ENCODE measurements at places on chromosomes 7 and 10.

GRCh38 chr10:105707603-105708002 is 1066.5 kb downstream of the SORCS3 start:
- DNase-seq: no peak

- DNase-seq: no peak
Measured at GRCh38 chr10:95503001-95503400, 58.2 kb downstream of the SORBS1 start.

DNA sequence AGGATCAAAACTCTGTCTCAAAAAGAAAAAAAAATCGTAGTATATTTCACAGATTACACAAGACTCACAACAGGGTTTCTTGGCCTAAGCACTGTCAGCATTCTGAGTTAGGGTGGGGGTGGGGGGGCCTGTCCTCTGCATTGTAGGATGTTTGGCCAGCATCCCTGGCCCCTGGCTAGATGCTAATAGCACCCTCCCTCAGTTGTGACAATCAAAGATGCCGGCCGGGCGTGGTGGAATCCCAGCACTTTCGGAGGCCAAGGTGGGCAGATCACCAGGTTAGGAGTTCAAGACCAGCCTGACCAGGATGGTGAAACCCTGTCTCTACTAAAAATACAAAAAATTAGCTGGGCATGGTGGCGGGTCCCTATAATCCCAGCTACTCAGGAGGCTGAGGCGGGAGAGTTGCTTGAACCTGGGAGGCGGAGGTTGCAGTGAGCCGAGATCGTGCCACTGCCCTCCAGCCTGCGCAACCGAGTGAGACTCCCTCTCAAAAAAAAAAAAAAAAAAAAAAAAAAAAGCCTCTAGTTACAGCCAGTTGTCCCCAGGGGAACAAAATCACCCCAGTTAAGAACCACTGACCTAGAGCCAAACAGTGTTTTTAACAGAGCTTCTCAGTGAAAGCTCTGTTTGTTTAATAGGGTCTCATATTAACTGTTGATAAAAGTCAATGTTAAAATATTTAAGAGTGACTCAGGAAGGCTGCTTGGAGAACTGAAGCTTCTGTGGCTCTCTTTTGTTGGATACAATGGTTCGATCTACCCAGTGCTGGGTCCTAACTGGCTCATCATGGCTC is 161.0 kb upstream of the FAM171A1 start:
- no peak for DNase-seq

GRCh38 chr7:8702807-8703206 is 269.4 kb downstream of the NXPH1 start:
- DNase-seq: no peak

DNA sequence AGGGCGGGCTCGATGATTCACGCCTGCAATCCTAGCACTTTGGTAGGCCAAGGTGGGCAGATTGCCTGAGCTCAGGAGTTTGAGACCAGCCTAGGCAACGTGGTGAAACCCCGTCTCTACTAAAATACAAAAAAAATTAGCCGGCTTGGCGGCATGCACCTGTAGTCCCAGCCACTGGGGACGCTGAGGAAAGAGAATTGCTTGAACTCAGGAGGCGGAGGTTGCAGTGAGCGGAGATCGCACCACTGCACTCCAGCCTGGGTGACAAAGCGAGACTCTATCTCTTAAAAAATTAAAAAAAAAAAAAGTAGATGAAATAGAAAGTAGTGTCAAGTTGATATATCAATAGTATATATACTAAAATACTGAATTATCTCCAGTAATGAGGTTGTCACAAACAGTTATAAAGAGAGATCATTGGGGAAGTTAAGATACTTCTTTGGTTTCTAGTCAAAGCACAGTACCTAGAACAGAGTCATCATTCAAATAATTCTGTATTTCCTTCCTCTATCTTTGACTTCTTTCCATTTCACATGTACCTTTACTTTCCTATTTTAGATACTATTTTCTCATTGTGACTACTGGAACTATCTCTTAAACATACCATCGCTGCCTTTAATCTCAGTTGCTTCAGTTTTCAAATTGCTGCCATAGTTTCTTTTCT is 491.7 kb downstream of the GRM8 start:
- DNase-seq: no peak

DNA sequence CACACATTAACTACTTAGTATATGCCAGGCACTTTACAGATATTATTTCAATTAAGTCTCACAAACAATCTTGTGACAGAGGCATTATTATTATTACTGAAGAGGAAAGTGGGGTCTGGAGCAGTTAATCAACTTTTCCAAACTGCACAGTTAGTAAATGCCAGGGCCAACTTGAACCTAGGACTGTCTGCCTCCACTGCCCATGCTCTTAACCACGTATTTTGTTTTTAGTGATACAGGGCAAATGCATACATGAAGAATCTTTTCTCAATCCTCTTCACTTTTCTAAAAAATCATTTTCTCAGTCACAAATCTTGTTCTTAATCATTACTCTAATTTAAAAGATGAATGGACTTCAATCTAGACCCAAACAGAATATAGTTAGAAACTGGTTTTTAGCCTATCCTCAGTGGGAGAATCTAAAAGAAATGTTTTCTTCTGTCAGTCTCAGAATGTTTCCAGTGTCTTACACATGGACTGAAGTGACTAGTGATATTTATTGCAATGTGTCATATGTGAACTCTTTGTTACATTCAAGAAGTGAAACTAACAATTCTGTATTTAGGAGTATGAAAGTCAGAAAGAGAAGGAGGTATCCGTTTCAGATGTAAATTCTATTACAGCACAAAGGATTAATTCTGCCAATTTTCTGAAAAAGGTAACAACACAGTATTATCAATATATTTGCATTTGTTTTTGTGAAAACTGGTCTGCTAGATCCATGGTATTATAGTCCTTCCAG is 55.5 kb upstream of the CCNJ start:
- no peak for DNase-seq

DNA sequence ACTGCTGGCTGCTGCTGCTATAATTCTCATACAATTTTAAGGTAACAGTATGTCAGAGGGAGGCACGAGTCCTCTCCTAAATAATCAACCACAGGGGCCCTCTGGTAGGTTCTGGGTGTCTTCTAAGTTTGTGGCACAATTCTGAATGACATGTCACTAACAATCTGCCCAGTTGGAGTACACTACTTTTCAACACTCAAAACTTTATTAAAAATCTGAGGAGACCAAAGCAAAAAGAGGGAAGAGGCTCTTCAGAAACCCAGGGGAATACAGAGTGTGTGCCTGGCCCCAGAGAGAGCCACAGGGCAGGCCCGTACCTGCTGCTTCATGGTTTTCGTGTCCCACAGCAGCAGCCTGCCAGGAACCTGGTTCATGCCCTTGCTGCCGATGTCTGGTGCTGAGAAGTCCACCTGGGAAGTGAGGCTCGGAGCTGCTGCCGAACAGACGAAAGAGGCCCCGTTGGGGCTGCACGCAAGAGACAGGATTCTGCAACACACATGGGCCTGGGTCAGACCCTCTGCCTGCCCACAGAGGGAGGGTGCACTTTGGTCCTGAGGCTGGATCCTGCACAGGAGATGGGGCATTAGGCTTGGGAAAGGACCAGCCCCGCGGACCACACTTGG is 18.3 kb downstream of the WDR91 start:
- DNase-seq: no peak

GRCh38 chr7:56063882-56064625 is at the start of gene SUMF2:
TSS of gene SUMF2 (plus strand) at chr7:56064286. CDS start at chr7:56064312, 26 bp downstream.
- DNase-seq: peak; percentile 88

DNA sequence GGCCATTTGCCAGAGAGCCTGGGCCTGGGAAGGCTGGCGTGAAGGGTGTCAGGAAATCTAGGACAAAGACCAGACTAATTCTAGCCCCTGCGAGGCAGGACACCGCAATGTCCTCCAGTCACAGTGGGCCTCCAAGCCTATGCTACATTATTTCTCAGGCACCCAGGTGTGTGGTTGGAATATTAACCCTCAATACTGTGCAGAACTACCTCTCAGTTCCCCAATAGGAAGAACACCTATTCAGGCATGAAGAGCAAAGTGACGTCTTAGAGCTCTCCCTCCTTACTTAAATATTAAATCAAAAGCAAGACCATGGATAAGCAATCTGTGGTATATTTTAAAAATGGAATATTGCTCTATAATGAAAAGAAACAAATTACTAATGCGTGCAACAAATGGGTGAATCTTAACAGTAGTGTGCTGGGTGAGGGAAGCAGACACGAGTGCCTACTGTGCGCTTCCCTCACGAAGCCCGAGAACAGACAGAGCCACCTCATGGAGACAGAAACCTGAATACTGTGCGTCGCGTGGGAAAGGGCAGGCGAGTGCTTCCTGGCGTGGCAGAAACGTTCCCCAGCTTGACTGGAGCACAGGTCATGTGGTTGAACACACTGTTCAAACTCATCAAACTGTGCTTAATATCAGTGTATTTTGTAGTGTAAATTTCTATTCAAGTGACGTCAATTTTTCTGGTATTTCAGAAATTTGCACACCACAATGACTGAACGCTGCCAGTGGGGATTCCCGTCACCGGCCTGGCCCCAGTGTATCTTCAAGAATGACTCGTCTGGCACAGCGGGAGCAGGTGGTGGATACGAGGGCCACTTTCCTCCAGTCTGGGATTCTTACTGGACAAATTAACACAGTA is 15.5 kb upstream of the PTPRN2 start:
- DNase-seq: no peak

- no peak for DNase-seq
Measured at GRCh38 chr10:132679217-132679595, 106.7 kb downstream of the NKX6-2 start.

DNA sequence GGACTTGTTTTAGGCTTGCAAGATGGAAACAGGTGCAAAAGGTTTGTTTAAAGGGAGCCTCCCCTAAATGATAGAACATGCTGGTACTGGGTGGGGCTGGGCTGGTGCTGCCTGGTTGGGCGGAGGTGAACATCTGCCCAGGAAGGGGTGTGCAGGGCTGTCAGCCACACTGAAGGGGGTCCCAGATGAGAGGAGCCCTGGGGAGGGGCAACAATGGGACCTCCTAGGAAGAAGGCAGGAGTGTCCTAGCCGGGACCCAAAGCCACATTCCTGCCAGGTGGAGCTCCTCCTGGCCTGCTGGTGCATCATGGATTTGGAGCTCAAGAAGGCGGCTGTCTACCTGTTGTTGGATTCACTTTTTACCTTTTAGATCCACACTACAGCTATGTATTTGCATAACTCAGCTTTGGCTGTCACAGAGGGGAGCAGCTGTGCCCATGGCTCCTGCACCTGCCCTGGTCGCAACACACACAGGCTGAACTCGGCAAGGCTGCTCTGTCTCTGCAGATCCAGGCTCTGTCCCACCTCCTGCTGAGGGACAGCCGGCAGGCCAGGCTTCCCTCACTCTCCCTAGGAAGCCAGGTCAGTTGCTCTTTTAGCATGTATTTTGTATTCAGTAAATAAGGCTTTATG is 59.9 kb downstream of the ADARB2 start:
- no peak for DNase-seq

GRCh38 chr10:34193931-34194626 is 621.0 kb downstream of the PARD3 start:
- DNase-seq: no peak

DNA sequence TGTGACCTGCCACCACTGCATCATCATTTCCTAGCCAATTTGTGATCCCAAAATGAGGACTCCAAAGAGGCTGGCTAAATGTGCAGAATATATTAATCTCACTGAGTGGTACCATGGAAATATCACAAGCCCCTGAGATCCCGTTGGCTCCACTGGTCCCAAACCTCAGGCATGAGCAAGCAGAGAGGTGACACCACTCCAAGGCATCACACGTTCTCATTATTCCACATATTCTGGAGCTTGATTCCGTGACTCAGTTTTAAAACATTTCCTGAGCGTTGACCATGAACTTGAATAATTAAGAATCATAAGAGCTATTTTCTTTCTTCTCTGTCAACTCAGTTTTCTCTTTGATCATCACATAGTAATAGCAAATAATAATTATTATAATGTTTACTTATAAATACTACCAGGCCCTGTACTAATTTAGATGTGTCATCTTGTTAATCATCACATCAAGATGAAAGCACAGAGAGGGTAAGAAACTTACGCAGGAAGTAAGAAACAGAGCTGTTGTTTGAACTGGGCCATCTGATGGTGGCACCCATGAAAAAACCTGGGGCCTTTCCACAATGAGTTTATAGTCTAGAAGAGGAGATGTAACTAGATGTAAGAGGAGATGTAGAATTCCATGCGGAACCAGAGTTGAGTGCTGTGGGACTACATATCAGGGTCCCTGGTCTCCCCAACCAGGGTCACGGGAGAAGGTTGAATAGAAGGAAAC is 3.5 kb downstream of the APBB1IP start:
- peak; percentile 25 for DNase-seq

DNA sequence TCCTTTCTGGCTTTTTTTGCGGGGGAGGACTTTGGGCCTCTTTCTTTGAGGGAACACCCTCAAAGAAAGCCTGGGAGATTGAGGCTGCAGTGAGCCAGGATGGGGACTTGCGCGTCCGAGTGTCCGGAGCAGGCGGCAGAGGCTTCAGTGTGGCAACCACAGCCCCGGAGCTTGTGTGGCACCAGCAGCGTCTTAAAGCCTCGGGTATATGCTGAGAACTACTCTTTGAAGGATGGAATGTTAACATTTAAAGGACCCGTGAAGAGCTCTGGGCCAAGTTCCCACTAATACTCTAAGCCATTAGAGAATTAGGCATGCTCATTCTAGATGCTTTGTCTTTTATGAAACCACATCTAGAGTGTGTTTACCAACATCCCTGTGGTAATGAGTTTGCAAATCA is 168.2 kb downstream of the SEPTIN7 start:
- DNase-seq: no peak

DNA sequence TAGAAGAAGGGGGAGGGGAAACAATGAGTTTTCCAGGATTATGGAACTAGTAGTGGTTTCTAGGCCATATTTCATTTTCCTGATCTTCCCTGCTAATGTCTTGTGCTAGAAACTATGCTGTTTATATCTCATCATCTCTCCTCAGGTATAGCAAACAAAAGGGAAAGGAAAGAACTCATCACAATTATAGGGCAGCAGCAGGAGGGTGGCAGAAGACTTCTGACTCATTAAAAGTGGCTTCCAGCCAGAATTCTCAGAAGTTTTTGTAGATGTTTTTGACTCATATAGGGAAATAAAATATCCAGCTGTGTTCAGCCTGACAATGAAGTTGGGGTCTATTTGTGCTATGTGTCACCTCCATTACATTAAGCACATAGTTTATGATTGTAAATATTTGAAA is 6.5 kb downstream of the AHR start:
- no peak for DNase-seq

DNA sequence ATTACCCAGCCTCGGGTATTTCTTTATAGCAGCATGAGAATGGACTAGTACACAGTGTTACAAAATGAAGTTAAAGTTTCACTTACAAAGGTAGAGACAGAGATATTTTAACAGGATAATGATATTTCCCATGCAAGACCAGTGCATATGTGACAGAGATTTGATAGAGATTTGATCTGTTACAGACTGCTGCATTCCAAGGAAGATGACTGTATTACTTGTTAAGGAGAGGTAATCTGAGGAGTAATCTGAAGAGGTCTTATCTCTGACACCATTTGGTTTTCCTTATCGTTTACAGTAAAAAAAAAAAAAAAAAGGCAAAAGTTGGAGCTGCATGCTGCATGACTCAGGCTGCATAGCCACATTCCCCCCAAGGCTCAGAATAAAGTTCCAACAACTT is 289.6 kb downstream of the POM121L12 start:
- no peak for DNase-seq

DNA sequence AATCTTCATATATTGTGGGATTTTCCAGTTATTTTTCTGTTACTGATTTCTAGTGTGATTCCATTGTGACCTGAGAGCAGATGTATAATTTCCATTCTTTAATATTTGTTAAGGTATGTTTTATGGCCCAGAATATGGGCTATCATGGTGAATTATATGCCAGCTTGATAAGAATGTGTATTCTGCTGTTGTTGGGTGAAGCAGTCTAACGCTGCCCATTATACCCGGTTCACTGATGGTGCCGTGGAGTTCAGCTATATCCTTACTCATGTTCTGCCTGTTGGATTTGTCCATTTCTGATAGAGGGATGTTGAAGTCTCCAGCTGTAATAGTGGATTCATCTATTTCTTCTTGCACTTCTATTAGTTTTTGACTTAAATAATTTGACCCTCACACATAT is 41.7 kb downstream of the DYNC2I1 start:
- no peak for DNase-seq

Measured in effector CD4-positive, alpha-beta T cell (primary cell).